ENCODE measurements at places on chromosomes 5 and 9.

GRCh38 chr5:1053391-1054017, 44.9 kb downstream of the NKD2 start:
- no peak for DNase-seq

DNA sequence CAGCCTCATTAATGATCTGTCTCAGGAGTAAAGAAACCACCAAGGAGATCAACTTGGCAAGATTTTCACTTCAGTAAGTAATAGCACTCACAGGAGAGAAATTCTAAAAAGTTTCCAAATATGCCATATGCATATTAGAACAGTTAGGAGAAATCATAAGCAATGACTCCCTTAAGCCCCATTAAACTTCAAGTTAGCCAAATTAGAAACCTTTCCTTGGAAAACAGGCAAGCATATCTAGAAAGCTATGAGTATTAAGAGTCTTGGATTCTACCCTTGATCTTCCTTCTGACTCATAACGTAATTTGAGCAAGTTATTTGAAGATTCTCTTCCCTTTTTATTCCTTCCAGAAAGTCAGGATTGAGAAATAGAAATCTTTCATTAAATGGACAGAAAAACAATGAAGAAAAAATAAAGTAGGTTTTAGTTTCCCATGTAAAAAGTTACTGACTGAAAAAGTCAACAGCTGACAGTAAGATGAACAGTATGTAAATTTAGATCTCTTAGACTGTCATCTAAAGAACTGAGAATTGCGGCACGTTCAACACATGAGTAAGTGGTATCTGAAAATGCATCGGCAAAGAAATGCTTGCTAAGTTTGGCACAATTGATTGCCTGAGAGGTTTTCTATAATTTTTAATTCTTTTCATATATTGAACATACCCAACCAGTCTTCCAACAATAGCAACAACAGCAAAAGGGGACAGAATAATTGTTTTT, 565.7 kb upstream of the FTMT start:
- no peak for DNase-seq

- DNase-seq: peak; percentile 22
Measured at GRCh38 chr5:179126506-179126991, 66.4 kb downstream of the ZNF354C start.

GRCh38 chr9:75359638-75360037, 271.3 kb downstream of the OSTF1 start:
- DNase-seq: no peak

- DNase-seq: no peak
Measured at GRCh38 chr9:21687351-21687750, 115.1 kb upstream of the MTAP start.

DNA sequence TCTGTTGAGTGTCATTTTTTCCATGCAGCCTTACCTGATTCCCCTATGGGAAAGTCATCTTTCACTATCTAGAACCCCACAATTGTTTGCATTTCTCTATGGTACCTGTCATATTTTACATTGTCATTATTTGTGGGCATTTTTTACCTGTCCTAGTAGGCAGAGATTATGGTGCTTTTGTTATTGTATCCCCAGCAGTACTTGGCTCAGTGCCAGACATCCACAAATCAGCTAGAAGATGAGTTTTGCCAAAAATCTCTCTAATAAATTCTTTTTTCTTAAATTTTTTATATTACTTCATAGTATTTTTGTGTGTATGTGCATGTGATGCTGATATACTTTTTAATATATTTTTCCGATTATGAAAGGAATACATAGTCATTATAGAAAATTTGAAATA, 13.2 kb downstream of the GARNL3 start:
- no peak for DNase-seq

GRCh38 chr5:126044111-126044668, 379.0 kb upstream of the GRAMD2B start:
- no peak for DNase-seq

DNA sequence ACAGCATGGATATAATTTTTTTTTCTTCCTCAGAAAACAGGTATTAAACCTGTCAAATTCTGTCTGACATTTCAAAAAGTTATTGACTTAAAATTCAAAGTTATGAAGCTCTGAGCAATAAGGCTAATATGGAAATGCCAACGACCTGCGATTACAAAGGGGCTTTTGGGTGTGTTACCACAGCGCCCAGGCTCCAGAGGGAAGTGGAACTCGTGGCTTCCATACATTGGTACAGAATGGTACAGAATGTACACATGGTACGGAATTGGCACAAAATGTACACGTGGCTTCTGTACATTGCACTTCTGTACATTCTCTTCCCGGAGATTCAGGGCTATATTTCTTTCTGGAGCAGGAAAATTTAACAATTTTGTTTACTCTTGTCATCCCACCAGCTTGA, 225.1 kb upstream of the TBCA start:
- DNase-seq: no peak

- DNase-seq: peak; percentile 95
Measured at GRCh38 chr5:1011226-1011631, 2.6 kb downstream of the NKD2 start.

GRCh38 chr5:72888595-72888994, 67.2 kb upstream of the FCHO2 start:
- no peak for DNase-seq

DNA sequence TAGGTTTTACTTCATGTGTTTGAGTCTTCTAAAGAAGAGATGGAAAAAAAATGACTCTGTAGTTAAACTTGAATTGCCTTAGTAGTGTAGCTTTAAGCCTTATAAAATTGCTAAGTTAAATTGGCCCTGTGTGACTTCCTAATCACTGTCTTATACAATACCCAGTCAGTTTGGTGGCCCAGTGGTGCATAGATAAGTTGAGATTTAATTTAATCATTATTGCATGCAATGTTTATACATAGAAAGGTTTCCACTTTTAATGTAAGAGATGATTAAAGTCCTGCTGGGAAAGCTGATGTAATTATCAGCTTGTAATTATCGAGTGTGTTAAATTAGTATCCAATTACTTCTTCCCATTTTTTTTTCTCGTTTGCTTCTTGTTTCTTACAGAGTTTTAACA, 187.1 kb downstream of the TRIO start:
- DNase-seq: no peak

- peak; percentile 95 for DNase-seq
Measured at GRCh38 chr5:73215891-73216610, 43.1 kb downstream of the TMEM174 start.

DNA sequence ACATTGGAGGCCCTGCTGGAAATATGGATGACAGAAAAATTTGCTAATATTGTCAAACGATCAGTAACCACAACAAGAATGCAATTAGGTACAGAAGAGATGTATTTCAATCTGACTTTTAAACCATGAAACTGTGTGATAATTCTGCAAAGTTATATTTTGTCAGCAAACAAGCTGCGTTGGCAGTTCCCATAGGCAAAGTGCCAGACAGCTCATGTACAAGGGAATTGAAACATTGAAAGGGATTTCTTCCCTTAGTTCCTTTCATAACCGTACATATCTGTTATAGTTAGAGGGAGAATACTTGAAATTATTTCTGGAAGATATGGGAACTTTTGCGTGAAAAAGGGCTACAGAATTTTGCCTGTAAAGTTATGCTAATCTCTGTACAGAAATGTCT, 419.4 kb upstream of the PTGER4 start:
- no peak for DNase-seq

DNA sequence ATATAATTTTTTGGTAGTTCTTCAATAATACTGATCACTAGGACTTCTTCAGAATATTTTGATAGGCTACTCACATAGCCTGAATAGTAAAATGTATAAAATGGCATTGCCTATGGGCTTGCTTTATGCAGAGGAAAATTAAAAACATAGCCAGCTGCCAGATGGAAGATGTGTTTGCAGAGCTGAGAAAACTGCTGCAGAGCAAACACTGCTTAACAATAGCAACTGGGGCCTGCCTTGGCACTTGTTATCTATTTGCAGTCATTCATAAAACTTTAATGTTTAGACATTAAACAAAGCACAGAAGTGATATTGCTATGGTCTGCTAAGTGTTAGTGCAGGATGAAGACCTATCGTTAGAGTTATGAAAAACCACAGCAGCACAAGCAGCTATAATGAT, 151.5 kb upstream of the SMC2 start:
- DNase-seq: no peak

DNA sequence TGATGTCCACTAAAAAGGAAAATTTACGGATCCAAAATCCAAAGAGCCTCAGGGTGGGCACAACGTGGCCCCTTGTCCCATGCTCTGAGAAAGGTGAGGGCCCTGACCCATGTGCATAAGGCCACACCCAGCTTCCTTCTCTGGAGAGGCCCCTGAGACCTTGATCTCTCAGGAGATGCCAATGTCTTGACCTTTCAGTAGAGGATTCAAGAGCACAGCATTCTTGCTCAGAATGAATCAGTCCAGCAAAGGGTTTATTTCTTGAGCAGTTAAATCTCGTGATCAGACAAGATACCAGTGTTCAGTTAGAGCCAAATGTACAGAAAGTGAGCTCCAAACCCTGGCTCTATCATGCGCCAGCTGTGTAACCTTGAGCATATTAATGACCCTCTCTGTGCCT, 115.9 kb upstream of the DAPK1 start:
- DNase-seq: no peak

DNA sequence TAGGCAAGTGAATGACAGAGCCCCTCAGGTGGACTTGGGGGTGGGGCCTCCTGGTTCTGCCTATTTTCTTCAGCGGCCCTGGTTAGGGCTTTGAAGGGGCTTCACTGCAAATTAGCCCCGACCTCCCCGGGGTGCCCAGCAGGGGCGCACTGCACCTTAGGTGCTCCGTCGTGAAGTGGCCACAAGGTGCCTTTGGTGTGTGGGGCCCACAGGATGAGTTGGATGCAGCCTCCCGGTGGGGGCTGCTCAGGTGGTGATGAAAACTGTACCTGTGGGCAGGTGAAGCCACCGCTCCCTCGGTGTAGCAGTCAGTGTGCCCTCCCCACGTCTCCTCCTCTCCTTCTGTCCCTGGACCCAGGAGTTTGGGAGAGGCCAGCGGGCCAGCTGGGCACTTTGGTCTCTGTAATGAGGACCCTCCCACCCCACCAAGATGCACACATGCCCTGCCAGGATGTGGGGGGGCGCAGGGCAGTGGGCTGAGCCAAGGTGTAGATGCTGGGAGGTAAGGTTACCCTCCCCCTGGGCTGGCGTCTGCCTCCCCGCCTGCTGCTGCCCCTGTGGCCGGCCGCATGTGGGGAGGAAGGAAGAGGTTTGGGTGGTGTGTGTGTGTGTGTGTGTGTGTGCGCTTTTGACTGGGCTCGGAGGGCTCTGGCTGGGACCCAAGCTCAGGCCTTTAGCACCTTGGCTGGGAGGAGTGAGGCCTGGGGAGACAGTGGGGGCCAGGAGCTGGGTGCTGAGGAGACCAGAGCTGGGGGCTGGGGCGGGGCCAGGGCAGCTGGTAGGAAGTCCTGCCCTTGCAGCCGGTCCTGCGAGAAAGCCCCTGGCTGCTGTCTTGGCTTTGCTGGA, 55.6 kb downstream of the RXRA start:
- DNase-seq: no peak

DNA sequence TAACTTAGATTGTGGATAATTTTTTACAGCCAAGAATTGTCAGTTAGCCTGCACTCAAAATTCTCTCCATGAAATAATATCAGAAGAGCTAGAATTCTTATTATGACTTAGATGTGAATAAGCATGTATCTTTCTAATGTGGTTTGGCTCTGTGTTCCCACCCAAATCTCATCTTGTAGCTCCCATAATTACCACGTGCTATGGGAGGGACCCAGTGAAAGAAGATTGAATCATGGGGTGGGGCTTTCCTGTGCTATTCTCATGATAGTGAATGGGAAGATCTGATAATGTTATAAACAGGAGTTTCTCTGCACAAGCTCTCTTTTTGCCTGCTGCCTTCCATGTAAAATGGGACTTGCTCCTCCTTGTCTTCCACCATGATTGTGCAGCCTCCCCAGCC, 176.8 kb downstream of the MAT2B start:
- DNase-seq: no peak

GRCh38 chr5:59586841-59587240, 306.7 kb downstream of the PDE4D start:
- DNase-seq: no peak

- peak; percentile 93 for DNase-seq
Measured at GRCh38 chr5:95730730-95731570, at the start of gene RHOBTB3. Gene RHOBTB3 (plus strand): TSS chr5:95731336. CDS start chr5:95731683, 347 bp downstream.

DNA sequence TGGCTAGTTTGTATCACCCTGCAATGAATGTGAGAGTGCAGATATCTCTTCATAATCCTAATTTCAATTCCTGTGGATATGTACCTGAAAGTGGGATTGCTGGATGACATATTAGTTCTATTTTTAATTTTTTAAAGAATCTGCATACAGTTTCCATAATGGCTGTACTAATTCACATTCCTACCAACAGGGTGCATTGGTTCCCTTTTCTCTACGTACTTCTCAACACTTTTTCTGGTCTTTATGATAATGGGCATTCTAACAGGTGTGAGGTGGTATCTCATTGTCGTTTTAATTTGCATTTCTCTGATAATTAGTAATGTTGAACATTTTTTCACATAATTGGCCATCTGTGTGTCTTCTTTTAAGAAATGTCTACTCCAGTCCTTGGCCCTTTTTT, 927.5 kb downstream of the DTWD2 start:
- no peak for DNase-seq

GRCh38 chr9:130331573-130331972, 66.0 kb downstream of the HMCN2 start:
- DNase-seq: no peak

DNA sequence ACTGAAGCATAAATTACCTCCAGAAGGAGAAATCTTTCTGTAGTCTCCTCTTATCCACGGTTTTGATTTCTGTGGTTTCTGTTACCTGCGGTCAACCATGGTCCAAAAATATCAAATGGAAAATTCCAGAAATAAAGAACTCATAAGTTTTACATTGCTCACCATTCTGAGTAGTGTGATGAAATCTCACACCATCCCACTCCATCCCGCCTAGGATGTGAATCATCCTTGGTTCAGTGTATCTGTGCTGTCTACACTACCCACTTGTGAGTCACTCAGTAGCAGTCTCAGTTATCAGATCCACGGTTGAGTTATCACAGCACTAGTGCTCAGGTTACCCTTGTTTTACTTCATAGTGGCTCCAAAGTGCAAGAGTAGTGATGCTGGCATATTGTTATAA, 371.2 kb downstream of the NFIB start:
- DNase-seq: no peak

GRCh38 chr5:136905571-136905970, 540.2 kb upstream of the TRPC7 start:
- DNase-seq: no peak

GRCh38 chr9:86303316-86303975, 21.1 kb upstream of the ISCA1 start:
- DNase-seq: no peak

- peak; percentile 71 for DNase-seq
Measured at GRCh38 chr9:137672907-137673791, 54.3 kb downstream of the EHMT1 start.

- DNase-seq: no peak
Measured at GRCh38 chr5:123046222-123046621, 9.7 kb upstream of the PPIC start.

GRCh38 chr5:136482206-136482605, 116.9 kb upstream of the TRPC7 start:
- no peak for DNase-seq

GRCh38 chr9:112747094-112747493, 3.5 kb upstream of the SNX30 start:
- DNase-seq: no peak

GRCh38 chr5:33120671-33121070, 320.1 kb upstream of the TARS1 start:
- DNase-seq: no peak

GRCh38 chr9:34582787-34583186, 6.7 kb downstream of the CNTFR start:
- no peak for DNase-seq

GRCh38 chr9:113712053-113712452, 164.1 kb upstream of the ZNF618 start:
- DNase-seq: no peak

- DNase-seq: no peak
Measured at GRCh38 chr5:96924016-96924443, 11.8 kb upstream of the LNPEP start.

- no peak for DNase-seq
Measured at GRCh38 chr9:120740132-120740531, 25.9 kb upstream of the MEGF9 start.
